CD4-positive, alpha-beta T cell treated with Interferon alpha-2 for 1 hour (primary cell): ENCODE measurements at places on chromosomes 3 and 15.

DNA sequence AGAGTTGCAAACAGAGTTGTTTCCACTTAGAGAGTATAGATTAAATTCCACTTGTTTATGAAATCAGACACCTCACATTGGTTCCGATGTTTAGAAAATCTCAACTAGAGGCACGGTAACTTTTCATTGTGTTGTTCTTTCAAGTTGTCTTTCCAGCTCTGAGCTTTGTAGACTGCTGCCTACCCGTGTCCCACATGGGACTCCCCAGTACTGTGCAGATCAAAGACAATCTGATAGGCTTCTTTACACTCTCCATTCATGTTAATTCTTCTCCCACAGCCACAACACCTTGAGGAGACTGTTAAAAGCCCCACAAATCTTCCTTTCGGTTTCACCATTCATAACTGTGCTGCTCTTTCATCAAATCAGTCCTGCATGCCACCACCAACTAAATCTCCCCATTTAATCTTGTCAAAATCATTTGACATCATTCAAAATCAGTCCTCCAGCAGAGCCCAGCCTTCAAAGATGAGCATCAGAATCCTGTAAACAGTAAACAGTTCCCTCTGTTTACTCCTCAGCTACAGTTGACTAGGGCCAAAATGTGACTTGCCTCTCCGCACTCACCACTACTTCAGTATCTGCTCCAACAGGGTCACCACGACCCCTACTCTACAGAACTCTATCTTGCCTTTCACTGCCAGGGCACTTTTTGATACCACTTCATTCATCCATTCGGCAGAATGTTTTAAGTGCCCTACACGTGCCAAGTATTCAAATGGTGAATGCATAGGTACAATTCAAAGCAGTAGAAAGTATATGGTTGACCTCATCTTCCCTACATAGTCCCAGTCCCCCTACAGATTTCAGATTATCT lies 8.3 kb downstream of the ANXA2 start:
- DNase-seq: no peak

- DNase-seq: no peak
These were observed 33.8 kb upstream of the CTSH start for GRCh38 chr15:78978601-78979179.

- DNase-seq: no peak
These were observed 5.7 kb upstream of the SUMF1 start for GRCh38 chr3:4472766-4473165.

- DNase-seq: no peak
These were observed 256.3 kb downstream of the TIGIT start for GRCh38 chr3:114550165-114550564.

DNA sequence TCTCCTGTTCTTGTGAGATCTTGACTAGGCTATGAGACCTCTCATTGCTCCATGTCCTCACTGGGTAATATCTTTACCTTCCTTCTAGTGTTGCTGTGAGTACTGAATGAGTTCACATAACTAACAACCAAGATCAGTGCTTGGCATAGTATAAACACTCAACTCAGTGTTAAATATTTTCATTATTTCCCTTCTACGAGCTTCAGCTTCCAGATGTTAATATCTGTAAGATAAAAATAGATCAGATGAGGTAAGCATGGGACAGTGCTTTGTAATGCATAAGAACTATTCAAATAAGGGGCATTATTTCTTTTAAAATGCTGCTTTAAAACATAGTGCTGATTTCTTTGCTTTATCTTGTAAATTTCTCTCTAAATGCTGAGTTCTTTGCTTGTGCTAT lies 130.8 kb downstream of the DIPK2A start:
- no peak for DNase-seq

GRCh38 chr15:74374648-74375302 lies 7.3 kb upstream of the CYP11A1 start:
- DNase-seq: no peak

DNA sequence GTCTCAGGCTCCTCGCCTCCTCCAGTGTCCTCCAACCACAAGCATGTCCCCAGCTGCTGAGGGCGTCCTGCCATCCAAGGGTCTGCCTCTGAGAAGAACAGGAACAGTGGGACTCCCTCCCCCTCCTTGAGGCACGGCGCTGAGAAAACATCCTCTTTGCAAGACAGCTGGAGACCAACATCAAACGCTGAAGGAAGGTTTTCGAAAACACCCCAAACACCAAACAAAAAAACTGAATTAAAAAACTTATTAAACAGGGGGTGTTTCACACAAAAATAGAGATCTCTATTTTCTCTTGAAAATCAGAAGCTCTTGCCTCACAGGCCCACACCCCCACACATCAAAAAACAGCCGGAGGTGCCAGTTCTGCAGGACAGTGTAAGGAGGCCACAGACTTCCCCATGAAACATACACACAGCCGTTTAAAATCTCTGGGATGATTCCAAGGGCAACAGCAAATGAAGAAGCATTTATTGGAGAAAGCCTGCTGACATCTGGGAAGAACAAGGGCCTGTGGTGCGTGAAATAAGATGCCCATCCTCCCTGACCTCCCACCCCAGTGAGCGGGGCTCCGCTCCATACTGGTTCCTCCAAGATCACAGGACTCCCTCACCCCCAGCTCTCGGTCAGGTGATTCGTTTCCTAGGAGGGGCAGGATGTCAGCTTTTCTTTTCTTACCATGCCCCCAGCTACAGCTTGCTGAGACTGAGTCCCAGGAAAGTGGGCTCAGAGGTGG lies 71.3 kb downstream of the NUP210 start:
- peak; percentile 13 for DNase-seq

DNA sequence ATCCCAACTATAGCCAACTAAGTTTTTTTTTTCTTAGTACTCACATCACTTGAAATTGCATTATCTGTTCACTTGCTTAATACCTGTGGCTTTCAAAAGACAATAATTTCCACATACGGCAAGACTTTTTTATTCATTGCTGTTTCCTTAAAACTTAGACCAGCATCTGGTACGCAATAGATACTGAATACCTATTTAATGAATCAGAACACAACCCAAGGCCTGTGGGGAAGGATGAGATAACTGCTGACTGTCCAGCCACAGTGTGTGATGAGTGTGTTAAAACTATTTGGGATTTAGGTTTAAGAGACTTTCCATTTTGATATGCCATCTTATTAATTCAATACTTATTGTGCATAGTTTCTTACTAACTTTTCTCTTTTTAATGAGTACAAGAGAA lies 988.7 kb downstream of the NTRK3 start:
- DNase-seq: no peak

- peak; percentile 77 for DNase-seq
These were observed 1.6 kb upstream of the MCTP2 start for GRCh38 chr15:94229591-94230369.

DNA sequence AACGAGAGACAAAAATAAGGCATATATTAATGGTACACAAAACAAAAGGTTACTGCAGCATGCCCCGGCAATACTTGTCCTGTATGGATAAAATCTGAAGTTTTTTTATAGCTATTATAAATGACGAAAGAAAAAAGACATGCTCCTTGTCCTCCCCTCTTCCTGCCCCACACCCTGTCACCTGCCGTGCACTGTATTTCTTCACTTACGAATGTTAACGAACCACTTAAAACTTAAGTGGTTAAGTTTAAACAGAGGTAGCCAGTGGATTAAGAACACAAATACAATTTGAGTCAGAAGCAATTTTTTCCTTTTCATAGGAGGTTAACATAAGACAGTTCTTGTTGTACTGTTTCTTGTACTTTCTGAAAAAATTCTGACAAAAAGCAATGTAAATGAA lies 799.1 kb upstream of the NECTIN3 start:
- no peak for DNase-seq

DNA sequence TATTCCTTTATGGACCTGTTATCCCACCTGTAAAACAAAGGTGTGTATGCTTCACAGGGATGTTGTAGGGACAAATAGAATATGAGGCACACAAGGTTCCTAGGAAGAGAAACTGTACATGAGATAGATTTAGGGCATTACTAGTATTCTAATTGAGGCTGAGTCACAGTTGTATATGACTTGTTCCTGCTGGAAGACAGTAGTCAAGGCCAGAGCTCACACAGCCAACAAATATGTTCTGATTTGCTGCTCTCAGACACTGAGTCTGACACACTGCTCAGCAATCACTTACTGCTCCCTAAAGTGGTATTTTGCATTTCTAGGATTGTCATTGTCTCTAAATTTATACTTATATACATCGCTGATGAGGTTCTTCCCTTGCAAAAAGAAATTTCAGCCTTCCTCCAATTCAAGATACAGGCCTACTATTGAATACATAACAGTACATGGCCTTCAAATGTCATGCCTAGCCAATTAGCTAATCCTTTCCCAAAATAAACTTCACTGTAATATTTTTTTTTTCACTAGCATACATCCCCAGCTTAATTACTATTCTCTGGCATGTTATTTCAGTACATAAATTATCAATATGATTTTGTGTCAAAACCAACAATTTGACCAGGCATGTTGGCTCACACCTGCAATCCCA lies 69.8 kb downstream of the TIGIT start:
- DNase-seq: no peak

DNA sequence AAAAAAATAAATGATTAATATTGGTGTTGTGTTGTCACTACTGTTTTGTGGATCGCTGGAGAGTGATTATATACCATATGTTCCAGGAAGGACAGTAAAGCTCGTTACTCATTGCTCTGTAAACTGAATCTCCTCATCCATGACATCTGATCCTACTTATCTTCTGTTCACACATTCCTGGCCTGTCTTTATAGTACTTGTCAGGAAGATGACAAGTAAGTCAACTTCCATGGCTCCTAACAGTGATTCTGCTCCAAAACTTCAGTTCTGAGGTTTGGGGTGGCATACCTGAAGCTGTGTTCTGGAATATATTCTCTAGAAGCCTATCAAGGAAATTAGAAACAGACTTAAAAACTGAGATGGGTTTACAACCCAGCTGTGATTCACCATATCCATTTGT lies 288.9 kb downstream of the ZBBX start:
- no peak for DNase-seq

- no peak for DNase-seq
These were observed 2.8 kb downstream of the VPS13C start for GRCh38 chr15:62057341-62057980.

- no peak for DNase-seq
These were observed 307.1 kb downstream of the IL20RB start for GRCh38 chr3:137264843-137265330.

GRCh38 chr15:40917585-40917984 lies 11.6 kb upstream of the DLL4 start:
- no peak for DNase-seq

DNA sequence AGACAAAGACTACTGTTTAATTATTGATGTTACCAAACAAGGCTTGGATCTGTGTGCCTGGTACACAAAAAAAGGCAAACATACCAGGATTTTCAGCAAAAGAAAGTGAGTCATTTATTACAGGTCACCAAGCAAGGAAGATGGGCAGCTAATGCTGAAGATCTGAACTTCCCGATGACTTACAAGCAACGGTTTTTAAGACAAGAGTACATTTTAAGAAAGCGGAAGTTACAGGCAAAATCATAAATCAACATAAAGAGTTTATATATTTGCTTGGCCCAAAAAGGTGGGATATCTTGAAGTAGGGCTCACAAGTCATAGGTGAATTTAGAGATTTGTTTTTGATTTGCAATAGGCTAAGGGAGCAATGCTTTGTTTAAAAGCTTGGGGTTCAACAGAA lies 125.4 kb upstream of the SPATA16 start:
- no peak for DNase-seq

GRCh38 chr15:61521953-61522352 lies 292.9 kb upstream of the RORA start:
- no peak for DNase-seq

DNA sequence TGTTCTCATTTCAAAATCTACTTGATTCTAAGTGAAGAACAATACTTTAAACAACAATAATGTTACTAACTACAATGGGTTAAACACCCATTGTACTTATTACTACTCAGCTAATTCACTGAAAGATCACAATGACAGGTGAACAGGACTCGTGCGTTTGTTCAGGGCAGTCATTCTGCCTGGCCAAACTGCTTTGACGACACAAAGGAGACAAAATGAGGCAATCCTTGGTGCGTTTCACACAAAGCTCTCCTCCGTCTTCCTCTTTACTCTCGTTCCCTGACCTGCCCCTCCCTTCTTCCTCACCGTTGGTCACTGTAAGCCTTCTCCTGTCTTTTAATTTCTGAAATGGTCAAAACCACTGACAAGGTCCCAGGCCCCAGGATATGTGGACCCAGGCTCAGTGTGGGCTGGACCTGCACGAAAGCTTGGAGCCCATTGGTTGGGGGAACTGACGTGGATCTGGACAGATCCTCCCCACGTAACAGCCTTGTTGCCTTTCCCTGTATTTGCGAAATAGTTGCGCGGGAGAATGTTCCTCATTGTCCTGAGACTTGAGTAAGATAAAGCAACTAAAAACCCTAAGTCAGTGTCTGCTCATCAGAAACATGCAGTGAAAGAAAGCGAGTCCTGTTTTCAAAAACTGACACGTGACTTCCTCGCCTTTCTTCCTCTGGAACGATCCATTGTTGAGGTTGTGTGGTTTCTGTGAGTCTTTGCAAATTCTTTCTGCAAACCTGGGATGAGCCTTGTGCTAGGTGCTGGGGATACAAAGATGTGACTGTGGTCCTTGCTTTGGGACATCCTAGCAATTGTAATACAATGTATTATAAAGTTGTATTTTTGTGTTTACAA lies 147.1 kb upstream of the RGMA start:
- peak; percentile 71 for DNase-seq

DNA sequence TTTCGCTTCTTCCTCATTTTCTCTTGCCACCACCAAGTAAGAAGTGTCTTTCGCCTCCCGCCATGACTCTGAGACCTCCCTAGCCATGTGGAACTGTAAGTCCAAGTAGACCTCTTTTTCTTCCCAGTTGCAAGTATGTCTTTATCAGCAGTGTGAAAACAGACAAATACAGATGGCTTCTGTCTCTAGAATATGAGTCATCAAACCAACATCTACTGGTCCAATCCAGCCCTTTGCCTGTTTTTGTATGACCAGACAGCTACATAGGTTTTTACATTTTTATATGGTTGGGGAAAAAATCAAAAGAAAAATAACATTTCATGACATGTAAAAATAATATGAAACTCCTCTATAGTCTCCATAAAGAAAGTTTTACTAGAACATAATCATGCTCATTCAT lies 118.7 kb upstream of the PTPRG start:
- DNase-seq: no peak

DNA sequence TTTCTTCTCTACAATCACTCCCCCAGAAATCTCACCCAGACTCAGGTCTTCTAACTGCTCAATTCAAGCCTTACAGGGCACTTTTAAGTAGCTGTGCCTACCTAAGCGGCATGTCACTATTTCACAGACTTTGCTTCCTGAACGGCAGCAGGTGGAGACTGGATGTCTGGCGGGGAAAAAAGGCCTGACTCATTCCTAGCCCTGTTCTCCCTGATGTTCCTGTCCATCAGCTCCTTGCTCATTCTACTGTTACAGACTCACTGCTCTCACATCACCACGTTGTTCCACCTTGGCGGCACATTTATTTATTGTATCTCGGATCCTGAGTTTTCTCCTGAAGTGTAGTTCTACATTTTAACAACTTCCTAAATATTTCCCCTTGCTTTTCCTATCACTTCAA lies 52.6 kb upstream of the ATP11B start:
- DNase-seq: no peak
